Right cardiac atrium (tissue), 5 donors: ENCODE measurements at places on chromosomes 1 and 21. TPM values are rescaled to one million over a fixed set of nuclear protein-coding genes. Genes with fewer than 3 reads are reported as not detected.

DMBX1 gene
- not detected for total RNA-seq

RYR2 gene
- 534 TPM for total RNA-seq

PGLYRP3 gene
- not detected for total RNA-seq

MRPL24 gene
- 78.5 TPM for total RNA-seq

KIRREL1 gene
- 11.7 TPM for total RNA-seq

FLG2 gene
- not detected for total RNA-seq

C1orf210 gene
- not detected for total RNA-seq

RIMS3 gene
- 4.8 TPM for total RNA-seq

OR11L1 gene
- not detected for total RNA-seq

PALMD gene
- 79.6 TPM for total RNA-seq

TCHHL1 gene
- not detected for total RNA-seq

NADK gene
- 31.8 TPM for total RNA-seq

OR14C36 gene
- total RNA-seq: not detected

ANKRD35 gene
- 2.2 TPM for total RNA-seq

PPIAL4G gene
- not detected for total RNA-seq

OPRD1 gene
- total RNA-seq: not detected

PPP1R8 gene
- 24.8 TPM for total RNA-seq

ALPL gene
- total RNA-seq: 10.1 TPM

GLIS1 gene
- 0.36 TPM for total RNA-seq

SLC30A2 gene
- 0.45 TPM for total RNA-seq

AUNIP gene
- 0.34 TPM for total RNA-seq

CPLANE2 gene
- 4.0 TPM for total RNA-seq

LRIF1 gene
- total RNA-seq: 13.4 TPM

ZNF326 gene
- 15.4 TPM for total RNA-seq

PRAMEF5 gene
- not detected for total RNA-seq

MROH9 gene
- total RNA-seq: not detected

FMO3 gene
- total RNA-seq: 1.2 TPM

APH1A gene
- 75.0 TPM for total RNA-seq

HSPG2 gene
- 659 TPM for total RNA-seq

MAP3K7CL gene
- 6.0 TPM for total RNA-seq

RBP7 gene
- total RNA-seq: 22.4 TPM

RNU5D-1 gene
- not detected for total RNA-seq

ZNF648 gene
- not detected for total RNA-seq

ABCG1 gene
- 4.1 TPM for total RNA-seq

CFAP107 gene
- total RNA-seq: not detected

AHDC1 gene
- 52.8 TPM for total RNA-seq
